ENCODE measurements at places on chromosomes 4 and X. TPM values are rescaled to one million over a fixed set of nuclear protein-coding genes. Genes with fewer than 3 reads are reported as not detected.
A peak's percentile ranks its signal among the peaks of the same experiment; 100 is the strongest.

GRCh38 chrX:107674480-107675364 is 46.4 kb downstream of the PRPS1 start:
- peak; percentile 73 for DNase-seq

- DNase-seq, result no peak
These were observed 98.6 kb upstream of the PLS3 start for GRCh38 chrX:115462406-115462805.

DNA sequence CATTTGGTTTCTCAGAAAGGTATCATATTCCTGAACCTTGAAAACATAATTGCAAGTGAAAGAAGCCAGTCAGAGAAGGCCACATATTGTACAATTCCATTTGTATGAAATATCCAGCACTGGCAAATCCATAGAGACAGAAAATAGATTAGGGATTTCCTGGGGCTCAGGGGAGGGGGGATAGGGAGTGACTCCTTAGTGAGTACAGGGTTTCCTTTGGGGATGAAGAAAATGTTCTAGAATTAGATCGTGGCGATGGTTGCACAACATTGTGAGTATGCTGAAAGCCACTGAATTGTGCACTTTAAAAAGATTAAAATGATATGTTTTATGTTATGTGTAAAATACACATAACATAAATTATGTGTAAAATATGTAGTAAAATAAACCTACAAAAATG is 10.3 kb downstream of the XPNPEP2 start:
- no peak for DNase-seq

GRCh38 chr4:16606691-16607090 is 291.8 kb downstream of the LDB2 start:
- no peak for DNase-seq

GRCh38 chrX:130468395-130468923 is 66.7 kb downstream of the RBMX2 start:
- DNase-seq, result no peak

The ARR3 gene
- not detected for total RNA-seq

The LIMCH1 gene
- total RNA-seq, result 294 TPM
